Activated T-cell treated with anti-CD3 and anti-CD28 coated beads, Interleukin-2, amount 50 U/mL, for 72 hours (primary cell): ENCODE measurements at places on chromosomes 3 and 15.
A peak's percentile ranks its signal among the peaks of the same experiment; 100 is the strongest.

DNA sequence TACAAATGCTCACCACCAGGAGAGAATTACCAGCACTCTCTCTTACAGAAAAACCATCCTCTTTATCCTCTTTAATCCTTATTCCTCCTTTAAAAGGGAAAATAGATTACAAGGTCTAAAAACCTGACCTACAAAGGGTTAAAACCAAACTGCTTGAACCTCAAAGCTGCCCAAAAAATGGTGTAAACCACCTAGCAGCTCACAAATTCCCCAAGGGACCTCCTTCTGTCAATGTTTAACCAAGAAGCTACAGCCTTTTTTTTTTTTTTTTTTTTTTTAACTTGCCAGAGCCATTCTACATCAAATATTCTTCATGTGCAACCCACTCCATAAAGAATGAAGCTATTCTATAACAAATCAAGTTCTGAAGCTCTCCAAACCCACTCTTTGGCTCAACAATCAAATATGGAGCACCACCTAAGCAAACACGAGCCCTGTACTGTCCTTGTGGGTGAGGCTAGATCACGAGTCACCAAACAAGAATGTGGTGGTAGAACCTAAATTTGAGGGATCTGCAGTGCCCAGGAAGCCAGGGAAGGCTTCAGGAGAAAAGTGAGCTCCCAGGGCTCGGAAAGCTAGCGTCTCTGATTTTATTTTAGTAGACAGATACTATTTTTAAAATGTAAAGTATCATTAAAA is 20.1 kb downstream of the OSBPL10 start:
- DNase-seq, result no peak

- DNase-seq, result peak; percentile 80
Measured at GRCh38 chr3:64030741-64031140, 7.4 kb upstream of the PSMD6 start.

DNA sequence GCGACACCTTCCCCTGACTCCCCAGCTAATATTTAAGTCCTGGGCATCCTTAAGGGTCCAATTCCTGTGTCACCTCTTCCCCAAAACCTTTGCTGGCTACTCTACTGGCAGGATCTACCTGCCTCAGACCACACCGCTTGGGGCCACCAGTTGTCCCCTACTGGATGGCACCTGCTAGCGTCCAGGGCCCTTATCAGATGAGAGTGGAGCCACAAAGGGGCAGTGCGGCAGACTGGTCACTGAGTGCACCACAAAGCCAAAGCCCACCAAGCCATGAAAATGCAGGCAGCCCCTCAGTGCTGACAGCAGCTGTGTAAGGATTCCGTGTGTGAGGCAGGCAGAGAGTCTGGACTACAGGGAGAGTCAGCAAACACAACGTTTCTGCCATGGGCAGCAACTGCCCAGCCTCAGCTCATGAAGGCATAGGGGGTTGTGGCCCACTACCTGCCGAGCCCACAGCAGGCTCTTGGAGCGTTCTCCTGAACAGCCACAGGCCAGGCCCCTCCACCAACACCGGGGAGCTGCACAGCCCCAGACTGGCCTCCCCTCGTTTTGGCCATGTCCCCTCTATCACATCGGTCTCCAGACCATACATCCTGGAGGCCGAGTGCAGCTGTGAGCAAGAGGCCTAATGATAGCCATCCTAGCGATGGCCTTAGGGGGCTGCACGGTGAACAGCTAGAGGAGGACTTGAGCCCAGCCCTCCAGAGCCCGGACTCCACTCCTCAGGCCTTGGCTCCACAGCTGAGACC is 32.3 kb downstream of the ALDH1L1 start:
- DNase-seq, result no peak

DNA sequence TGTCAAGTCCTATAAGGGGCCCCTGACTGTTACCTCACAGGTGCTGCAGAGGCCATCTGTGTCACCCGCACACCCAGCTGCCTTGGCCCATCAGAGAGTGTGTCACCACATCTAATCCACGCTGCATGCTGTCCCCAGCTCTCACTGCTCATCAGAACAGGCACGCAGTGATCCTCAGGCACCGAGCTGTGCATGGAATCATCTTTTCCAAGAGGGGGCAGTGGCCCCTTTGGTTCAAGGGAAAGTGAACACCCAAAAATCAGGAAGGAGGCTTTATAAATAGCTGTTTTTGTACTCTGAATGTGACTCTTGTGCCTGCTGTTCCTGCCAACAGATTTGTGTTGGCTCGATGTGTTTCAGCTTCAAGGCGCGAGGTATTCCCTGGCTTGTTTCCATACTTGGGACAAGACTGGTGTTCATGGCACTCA is 110.3 kb upstream of the ETV5 start:
- no peak for DNase-seq

- no peak for DNase-seq
Measured at GRCh38 chr3:46549408-46549904, 16.6 kb downstream of the LRRC2 start.

GRCh38 chr3:143078883-143079282 is 40.7 kb upstream of the CHST2 start:
- DNase-seq, result no peak

GRCh38 chr3:152742368-152743347 is 92.3 kb upstream of the P2RY1 start:
- DNase-seq, result no peak

DNA sequence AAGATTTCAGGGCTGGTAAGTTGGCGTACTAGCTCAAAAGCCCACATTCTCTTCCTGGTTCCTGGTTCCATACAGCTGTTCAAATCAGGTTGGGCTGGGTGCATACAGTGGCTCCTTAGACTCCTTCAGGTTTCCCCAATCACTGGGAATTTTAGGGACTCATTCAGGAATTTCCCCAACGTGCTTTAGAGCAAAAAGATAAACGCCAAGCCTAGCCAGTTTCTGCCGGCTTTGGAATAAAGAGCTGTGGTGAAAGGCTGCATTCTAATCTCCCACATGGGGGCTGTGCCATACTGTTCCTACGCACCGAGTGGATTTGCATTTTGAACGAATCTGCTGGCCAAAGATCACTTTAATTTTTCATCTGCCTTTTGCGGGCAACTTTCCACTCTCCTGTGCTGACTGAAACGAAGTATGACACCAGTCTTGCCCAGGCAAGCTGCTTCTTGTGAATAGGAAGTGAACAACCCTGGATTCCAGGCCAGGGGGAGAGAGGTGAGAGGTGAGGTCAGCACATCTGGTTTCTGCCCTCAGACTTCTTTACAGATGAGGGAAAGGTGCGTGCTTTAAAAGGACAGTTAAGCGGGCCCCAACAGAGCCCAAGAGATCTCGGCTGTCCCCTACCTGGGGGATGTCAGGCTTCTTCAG is 184.2 kb upstream of the PDZRN3 start:
- no peak for DNase-seq

GRCh38 chr3:84439476-84439875 is 519.3 kb upstream of the CADM2 start:
- no peak for DNase-seq

GRCh38 chr3:56694867-56695683 is 12.0 kb upstream of the TASOR start:
- DNase-seq, result no peak

DNA sequence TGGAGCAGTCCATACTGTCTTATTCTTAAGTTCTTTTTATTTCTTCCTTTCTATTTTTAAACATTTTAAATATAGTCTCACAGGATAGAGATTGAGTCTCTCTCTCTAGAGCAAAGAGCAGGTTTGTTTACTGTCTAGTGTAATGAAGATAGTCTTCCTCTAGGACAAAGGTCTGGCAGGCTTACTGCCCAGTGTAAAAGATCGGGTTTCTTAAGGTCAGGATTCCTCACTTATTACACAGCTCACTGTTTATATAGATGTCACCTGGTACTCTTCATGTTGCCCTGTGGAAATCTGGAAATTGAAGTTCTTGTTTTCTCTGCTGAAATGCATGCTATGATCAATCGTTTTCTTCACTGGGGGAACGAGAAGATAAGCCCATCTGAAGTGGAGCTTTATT is 76.0 kb downstream of the ZBBX start:
- no peak for DNase-seq

DNA sequence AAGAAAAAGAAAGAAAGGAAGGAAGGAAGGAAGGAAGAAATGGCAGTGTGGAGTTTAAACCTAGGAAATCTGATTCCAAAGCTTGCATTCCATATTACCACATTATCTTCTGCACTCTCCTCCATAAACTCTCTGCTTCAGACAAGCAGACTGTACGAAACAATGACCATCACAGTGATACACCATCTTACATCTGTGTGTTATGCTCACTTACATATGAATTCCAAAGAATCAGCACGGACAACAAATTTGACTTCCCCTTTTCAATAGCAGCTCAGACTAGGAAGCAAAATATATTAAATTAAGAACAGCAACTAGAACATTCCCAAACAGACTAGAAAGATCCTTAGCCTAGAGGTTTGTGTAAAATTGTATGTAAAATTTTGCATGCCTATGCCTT is 18.0 kb upstream of the PPM1L start:
- DNase-seq, result no peak

- DNase-seq, result no peak
Measured at GRCh38 chr3:196174652-196175051, 36.5 kb downstream of the ZDHHC19 start.

- no peak for DNase-seq
Measured at GRCh38 chr3:192215-192929, 4.2 kb upstream of the CHL1 start.

DNA sequence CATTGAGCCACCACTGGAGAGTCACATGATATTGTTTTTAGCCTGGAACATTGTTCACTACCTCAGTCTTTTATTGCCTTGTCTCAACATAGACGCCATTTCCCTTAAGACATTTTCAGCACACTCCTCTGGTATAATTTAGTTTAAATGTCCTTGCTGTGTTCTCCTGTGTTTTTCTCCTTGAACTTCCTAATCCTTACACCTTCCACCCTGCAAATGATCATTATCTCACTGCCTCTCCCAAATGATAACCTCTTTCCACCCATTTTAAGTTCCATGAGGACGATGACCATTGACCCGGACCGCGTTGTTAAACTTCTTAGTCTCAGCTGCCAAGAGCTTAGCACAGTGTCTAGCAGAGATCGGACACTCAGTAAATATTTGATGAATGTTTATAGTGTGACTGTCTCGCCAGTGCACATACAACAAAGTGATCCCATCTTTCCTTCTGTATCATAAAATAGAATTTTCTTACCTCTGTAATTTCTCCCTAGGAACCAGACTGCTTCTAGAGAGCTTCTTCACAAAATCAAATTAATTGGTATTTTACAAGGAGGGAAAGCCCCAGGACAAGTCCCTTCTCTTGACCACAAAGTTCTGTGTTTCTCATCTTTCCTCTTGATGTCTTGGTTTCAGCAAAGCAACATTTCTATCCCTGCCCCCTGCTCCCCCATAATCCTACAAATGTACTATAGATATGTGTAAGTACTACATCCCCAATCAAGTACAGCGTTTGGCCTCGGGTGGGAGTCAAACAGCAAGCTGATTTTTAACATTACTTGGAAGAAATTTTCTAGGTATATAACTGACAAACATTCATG is 429.6 kb downstream of the LPP start:
- peak; percentile 14 for DNase-seq

- no peak for DNase-seq
Measured at GRCh38 chr15:81573098-81573746, 199.2 kb upstream of the TMC3 start.

GRCh38 chr3:141192345-141192744 is 39.3 kb upstream of the PXYLP1 start:
- DNase-seq, result peak; percentile 98

DNA sequence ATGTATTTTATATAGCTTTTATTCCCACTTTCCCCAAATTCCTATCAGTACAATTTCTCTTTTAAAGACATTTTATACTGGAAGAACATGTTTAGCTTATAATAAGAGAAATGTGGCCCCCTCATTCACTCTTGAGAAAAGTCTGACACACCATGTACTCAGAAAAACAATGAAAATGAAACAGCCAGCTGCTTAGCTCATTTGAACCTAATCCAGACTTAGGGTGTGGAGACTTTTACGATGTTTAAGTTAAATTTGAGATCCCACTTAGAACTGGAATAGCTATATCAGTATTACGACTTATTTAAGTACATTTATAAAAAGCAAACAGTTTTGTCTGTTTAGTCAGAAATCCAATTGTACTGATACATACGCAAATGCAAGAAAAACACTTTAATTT is 252.3 kb upstream of the ARRDC4 start:
- DNase-seq, result no peak

- no peak for DNase-seq
Measured at GRCh38 chr3:198107840-198108734, 148.1 kb downstream of the LMLN start.

- DNase-seq, result no peak
Measured at GRCh38 chr3:72629191-72629631, 219.0 kb downstream of the SHQ1 start.

- DNase-seq, result no peak
Measured at GRCh38 chr3:67906261-67906660, 251.8 kb upstream of the SUCLG2 start.

DNA sequence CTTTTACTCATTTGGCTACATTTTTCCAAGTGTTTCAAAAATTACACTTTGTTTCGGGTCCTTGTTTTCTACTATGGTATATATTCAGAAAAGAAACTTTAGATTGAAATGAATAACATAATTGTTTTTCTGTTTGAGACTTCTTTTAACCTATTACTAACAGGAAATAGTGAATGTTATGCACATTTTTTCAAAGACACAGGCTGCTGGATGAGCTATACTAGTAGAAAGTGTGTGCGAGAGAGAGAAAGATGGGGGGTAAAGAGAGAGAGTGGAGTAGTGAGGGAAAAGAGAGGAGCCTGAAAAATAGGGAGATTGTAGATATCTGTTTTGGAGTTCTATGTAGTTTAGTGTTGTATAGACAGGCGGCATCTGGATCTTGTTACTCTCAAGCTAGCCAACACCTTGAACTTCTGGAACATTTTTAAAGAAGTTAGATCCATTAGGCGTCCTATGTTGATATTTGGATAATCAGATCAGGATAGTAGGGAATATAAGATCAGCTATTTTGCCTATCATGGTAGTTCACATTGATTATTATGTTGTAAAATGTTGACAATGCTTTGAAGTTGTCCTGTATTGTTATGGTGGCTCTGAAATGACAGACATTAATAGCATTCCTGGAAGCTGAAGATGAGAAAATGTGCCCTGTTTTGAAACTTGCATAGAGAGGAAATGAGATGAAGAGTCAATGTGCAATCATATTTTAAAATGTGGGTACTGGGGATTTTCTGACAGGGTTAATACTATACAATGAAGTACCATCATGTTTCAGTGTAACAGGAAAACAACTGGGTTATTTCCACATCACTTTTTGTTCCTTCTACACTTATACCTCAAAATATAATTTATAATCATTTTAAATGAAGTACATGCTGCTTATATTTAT is 2.6 kb downstream of the RBMS3 start:
- DNase-seq, result no peak

GRCh38 chr3:136984837-136985236 is 27.1 kb downstream of the IL20RB start:
- DNase-seq, result no peak

DNA sequence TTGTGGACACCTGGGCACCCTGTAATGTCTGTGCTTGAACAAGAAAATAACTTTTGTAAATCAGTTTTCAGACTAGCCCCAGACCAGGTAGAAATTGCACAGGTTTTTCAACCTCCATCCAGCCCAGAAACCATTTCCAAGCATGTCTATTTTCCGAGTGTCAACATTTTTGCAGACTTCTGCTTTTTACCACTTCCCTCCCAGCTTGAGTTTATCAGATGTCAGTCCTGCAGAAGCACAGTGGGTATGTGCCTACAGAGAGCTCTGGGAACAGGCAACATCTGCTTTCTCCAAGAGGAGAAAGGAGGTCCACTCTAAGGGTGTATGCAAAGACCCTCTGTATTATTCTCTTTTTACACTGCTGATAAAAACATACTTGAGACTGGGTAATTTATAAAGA is 83.9 kb downstream of the LRRK1 start:
- DNase-seq, result no peak

GRCh38 chr3:16290007-16290826 is 25.2 kb downstream of the OXNAD1 start:
- peak; percentile 52 for DNase-seq
